Activated T-helper 17 cell treated with anti-CD3 and anti-CD28 coated beads, Interleukin-2, amount 50 U/mL, for 72 hours (primary cell): ENCODE measurements at places on chromosomes 7 and 10.

GRCh38 chr7:88866265-88866863, 70.8 kb upstream of the TEX47 start:
- no peak for ATAC-seq

DNA sequence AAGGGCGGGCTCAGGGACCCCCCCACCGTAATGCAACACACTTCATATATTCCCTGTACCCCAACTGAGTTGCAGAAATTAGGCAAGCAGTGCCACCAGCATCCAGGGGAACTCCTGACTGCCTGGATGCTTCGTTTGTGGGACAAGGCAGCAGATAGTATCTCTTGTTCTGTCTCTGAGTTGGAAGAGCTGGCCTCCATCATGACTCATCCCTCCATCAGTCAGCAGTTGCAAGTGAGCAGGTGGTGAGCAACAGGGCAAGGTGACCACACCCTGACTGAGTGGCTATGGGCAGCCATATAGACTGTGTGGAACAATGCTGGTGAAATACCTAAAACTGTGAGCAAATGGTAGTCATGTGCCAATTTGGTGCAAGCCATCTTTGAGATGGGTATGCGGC, 22.8 kb upstream of the ADAMTS14 start:
- ATAC-seq, result peak; percentile 96

DNA sequence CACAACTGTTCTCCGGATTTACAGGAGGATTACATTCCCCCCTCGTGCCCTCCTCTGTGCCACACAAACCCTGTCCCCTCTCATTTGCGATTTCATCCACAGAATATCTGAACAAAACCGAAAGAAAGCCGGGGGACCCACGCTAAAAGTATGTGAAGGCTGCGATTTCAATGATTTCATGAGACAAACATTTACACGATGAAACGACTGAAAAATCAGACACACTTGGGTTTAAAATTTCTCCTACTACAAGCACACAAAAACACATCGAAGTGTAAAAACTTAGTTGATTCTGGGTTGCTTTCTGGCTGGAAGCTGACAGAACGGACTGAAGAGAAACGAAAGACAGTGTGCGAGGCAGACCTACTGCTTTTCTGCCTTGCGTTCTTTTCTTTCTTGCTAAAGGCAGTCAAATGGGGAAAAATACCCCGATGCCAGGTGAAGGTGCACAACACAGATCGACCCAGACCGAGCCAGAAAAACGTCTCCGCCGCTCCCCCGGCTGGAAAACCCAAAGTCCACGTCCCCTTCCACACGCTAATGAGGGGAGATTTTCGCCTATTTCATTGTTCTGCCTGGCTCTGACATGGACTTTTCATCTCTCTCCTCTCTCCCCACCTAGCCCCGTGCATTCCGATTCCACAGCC, 1.2 kb downstream of the HIPK2 start:
- no peak for ATAC-seq

DNA sequence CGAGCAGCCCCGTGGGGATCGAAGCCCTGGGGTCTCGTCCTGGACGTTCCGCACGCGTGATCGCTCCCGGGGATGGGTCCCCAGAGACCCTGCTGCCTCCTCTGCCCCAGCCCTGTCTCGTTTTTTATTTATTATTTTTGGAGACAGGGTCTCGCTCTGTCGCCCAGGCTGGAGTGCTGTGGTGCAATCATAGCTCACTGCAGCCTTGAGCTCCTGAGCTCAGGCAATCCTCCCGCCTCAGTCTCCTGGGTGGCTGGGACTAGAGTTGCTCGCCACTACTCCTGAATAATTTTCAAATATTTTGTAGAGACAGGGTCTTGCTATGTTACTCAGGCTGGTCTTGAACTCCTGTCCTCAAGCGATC, 319 bp upstream of the STX1A start:
- ATAC-seq, result no peak

DNA sequence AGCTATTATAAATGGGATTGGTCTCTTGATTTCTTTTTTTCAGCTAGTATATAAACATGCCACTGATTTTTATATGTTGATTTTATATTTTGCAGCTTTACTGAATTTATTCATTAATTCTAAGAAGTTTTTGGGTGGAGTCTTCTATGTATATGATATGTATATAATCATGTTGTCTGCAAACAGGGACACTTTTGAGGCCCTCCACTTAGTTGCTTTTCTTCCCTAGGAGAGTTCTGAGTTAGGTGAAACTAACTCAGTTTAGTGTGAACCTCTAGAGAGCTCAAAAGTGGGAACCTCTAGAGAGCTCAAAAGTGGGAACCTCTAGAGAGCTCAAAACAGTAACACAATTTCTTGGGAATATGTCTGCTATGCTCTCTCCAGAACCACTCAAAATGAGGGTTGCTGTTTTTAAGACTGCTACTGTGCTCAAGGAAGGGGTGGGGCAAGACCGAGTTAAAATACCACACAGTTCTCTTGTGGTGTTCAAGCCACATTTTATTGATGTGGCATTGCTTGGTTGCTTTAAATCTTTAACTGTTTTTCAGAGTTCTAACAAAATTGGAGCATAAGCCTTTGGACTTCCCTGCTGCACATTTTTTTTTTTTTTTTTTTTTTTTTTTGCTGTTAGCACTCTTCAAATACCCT, 13.2 kb downstream of the CCDC7 start:
- peak; percentile 89 for ATAC-seq

DNA sequence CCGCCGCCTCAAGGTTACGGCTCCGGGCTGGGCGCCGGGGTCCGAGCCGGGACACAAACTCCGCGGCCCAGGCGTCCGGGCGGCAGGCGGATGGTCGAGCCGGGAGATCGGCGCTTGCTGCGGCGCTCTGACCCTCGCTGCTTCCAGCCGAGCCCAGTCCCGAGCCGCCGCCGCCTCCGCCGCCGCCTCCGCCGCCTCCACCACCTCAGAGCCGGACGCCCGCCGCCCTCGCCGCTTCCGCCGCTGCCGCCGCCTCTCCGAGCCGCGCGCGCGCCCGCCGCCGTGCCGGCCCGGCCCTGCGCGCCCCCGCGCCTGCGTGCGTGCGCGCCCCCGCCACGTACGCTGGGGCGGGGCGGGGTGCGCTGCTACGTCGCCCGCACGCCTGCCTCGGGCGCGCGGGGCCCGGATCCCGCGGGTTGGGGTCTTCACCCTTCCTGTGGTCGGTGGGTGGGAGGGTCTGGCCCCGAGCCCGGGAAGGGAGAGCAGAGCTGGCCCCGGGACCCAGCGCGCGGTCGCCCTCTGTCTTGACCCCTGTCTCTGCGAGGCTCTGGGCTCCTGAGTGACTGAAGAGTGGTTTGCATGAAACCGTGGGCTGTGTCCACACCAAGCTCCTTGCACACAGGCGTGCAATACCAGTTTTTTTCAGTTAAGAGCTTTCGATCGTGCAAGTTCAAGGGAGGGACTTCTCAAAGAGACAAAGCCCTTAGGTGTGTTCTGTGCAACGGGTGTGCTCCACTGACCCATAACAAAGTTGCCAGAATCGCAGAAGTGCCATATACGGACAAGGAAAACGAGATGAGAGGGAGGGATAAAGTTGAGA, at the start of gene SMURF1:
Gene SMURF1, minus strand, starts transcription at position 256 of the 820 bp plus-strand sequence. CDS start 328 bp downstream, outside the sequence.
- peak; percentile 58 for ATAC-seq

DNA sequence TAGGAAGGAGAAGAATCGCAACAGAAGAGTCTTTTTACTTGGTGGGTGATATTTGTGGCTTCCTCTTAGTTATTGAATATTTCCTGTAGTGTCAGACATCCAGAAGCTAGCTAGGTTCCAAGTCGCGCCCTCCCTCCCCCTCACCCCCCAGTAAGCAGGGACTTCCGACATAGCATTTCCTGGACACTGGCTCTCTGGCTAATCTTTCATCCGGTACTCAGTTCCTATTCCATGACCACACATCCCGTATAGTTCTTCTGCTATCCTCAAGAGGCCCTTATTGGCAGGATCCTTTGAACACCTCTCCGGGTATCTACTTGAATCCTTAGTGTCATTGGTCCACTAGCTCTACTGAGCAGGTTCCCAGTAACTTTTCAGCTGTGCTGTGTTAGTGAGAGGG, 167.8 kb downstream of the HDAC9 start:
- ATAC-seq, result no peak

DNA sequence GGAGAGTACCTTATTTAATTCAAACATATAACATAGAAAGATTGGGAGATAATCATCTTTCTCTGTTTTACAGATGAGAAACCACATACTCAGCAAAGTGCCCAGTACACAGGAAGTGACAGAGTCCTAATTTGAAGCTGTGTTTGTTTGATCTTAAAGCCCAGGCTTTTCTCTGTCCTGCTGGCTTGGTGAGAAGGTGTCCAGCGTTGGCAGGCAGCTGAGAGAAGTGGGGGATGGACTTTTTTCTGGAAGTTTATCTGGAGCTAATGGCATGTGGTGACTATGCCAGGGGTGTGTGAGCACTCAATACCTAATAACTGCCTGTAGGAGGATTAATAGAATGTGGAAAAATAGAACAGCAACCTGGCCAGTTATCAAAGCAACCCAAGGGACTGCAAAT, 60.8 kb downstream of the NPSR1 start:
- ATAC-seq, result peak; percentile 81

- ATAC-seq, result no peak
Observed at GRCh38 chr7:76395965-76396726, 13.4 kb downstream of the SSC4D start.

- no peak for ATAC-seq
Observed at GRCh38 chr10:23088609-23089008, 6.8 kb upstream of the MSRB2 start.

- ATAC-seq, result no peak
Observed at GRCh38 chr10:89651205-89651915, 6.3 kb upstream of the PANK1 start.

DNA sequence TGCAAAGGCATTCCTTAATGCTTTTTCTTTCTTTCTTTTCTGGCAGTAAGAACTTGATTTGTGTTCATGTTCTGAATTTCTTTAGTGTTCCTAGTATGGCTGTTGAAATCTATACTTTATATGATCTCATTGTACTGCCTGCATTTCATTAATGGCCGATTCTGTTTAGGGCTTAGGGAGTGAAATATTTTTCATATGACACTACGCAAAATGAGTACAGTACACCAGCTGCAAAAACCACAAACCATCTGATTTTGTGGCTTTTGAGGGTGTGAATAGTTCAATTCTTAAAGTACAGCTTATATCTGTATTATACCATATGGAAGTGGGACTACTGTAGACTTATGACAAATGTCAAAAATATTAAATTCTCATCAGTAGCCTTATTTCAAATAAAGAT, 69.1 kb upstream of the FOXP2 start:
- ATAC-seq, result no peak

DNA sequence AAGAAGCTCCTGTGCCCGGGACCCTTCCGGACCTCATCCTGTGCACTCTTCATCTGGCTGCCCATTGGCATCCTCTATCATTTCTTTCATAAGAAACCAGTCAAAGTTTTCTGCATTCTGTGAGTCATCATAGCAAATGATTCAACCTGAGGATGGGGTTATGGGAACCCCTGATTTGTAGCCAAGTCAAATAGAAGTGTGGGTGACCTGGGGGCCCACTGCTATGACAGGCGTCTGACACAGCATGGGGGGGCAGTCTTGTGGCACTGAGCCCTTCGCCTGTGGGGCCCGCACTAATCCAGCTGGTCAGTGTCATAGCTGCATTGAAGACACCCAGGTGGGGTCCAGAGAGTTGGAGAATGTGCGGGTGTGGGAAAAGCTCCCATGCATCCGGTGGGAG, 230.4 kb downstream of the USP6NL start:
- ATAC-seq, result peak; percentile 67

DNA sequence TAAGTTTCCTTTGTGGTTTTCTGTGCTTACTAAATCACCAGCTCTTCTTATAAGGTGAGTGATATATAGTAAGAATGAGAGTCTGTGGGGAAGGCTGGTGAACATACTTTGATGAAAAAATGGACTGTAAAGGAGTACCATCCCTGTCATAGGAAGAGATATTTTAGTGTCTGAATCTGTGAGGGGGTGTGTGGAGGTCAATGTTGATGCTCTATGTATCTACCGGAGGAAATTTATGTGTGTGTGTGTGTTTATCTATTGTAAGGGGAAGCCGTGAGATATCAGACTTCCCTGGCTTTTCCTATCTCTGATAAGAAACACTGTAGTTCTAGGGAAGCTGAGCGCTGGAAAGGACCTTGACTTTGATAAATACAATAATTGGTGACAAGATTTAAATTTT, 179.0 kb downstream of the PCDH15 start:
- no peak for ATAC-seq

- ATAC-seq, result no peak
Observed at GRCh38 chr10:78028438-78029268, 662 bp downstream of the POLR3A start.

DNA sequence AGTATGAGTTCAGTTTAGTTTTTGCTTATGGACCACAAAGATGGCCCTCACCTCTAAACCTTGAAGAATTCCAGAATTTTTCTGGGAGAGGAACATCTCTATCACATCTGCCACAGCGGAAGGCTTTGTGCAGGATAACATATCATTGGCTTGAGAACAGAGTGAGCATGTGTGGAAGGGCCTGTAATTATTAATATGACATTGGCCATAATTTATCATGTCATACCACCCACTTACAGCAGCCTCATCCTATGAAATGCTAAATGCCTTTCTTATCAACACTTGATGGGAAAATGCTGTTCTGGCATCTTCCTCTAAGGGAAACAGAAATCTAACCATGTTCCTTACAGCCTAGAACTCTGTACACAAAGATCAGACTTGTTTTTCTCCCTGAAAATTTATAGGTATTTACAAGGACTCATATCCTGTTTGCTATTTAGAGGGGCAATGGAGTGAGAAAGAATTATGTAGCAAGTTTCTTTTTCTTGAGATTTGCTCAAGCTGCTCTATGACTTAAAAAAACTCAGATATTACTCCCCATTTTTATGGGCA, 817.3 kb downstream of the LRMDA start:
- ATAC-seq, result no peak

DNA sequence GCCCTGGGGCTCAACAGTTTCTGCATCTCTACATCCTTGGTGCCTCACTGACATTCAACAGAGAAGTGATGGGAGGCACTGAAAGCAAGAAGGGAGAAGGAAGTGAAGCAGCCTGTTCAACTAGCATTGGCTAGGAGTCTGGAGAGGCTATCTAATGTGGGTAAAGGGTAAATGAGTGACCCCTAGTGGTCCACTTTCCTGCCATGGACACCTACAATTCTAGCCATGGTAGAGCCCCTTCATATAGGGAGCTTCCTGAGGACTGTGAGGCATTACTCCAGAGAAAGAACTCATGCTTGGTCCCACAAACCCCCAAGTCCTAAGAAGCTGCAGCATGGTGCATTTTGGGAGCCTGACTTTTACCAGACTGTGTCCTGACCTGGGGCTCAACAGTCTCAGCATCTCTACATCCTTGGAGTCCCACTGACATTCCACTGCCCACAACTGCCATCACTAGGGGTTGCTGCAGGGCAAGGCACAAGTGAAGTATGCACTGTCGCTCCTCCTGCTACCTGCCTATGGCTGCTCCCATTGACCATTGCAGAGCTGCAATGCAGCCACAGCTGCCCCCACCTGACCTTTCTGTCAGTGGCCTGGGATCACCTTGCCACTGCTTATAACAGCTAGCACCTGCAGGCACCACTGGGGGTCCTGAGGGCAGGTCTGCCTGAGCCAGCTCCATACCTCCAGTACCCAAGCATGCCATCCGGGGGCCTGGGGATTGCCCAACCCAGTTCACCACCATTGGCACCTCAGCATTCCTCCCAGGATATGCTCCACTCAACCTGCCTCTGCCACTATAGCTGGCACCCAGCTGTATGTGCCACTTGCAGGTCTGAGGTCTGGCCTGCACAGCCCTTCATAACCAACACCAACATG, 44.1 kb upstream of the CDK6 start:
- peak; percentile 22 for ATAC-seq
